ENCODE measurements at places on chromosomes 16 and 17.

GRCh38 chr17:27607521-27608091 lies 23.4 kb upstream of the LGALS9 start:
- no peak for DNase-seq

DNA sequence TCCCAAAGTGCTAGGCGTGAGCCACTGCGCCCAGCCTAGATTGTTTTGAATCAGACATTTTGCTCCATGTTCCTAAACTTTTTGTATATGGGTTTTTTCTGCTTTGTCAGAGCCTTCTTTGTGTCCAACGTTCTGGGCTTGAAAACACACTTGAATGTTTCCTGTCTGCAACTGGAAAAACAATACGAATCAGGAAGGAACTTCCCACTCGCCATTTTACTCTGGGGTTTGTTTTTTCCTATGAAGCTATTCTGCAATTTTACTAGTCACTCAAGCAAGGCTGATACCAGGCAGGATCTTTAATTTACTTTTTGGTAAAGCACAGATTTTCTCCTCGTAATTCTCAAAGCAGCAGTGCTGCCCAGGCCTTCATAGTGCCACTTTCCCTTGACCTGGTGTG lies 31.6 kb downstream of the ARHGAP17 start:
- DNase-seq: no peak

GRCh38 chr17:43439041-43439440 lies 40.2 kb downstream of the ARL4D start:
- DNase-seq: no peak

DNA sequence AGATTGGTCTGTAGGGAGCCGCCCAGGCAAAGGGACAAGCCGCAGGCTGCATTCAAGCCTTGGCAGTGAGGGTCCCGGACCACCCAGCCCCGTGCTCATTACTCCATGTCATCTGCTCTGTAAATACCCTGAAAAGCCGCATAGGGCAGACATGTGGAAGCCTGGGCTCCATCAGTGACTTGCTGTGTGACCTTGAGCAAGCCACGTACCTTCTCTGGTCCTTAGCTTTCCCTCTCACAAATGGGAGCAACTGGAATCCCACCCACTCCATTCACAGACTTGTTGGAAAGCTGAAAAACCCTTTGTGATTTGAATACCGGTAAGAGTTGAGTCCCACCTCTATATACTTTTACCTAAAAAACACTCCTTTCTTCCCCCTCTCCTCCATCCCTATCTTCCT lies 11.9 kb downstream of the CAMKK1 start:
- no peak for DNase-seq

- DNase-seq: no peak
Observed at GRCh38 chr17:64278614-64279013, 15.6 kb upstream of the TEX2 start.

DNA sequence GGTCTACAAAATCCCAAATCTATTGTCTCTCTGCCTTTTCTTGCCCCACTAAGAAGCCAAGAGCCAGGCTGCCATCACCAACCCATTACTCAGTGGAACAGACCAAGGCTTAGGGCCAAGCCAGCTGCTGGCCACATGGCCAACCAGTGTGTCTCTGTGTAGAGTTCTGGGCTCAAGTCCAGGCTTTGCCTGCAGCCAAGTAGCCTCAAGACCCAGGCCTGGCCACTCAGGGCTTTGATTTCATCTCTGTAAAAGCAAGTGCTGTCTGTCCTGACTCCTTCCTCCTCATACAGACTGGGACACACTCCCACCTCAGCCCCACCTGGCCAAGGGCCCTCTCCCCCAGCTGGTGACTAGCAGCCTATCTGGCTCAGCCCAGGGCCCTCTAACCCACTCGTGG lies 14.6 kb downstream of the SREBF1 start:
- no peak for DNase-seq

DNA sequence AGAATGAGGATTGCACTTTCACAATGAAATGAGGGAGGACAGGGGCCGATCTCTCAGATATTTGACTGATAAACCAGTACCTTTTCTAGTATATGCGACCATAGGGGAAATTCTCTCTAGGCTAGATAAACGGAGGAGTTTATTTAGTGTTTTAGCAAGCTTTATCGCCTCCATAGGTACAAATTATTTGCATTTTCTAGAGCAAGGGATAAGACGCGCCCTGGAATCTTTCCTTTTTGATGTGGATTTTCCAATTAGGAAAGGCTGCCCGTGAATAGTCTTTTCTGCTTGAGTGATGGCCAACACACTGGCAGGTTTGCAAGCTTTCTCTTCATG lies 351 bp upstream of the GDPD1 start:
- no peak for DNase-seq

Data from GM12878 (cell line).